ENCODE measurements at places on chromosomes 2 and 18.

GRCh38 chr2:12169721-12170120 is 423.3 kb downstream of the LPIN1 start:
- DNase-seq, result peak; percentile 79

DNA sequence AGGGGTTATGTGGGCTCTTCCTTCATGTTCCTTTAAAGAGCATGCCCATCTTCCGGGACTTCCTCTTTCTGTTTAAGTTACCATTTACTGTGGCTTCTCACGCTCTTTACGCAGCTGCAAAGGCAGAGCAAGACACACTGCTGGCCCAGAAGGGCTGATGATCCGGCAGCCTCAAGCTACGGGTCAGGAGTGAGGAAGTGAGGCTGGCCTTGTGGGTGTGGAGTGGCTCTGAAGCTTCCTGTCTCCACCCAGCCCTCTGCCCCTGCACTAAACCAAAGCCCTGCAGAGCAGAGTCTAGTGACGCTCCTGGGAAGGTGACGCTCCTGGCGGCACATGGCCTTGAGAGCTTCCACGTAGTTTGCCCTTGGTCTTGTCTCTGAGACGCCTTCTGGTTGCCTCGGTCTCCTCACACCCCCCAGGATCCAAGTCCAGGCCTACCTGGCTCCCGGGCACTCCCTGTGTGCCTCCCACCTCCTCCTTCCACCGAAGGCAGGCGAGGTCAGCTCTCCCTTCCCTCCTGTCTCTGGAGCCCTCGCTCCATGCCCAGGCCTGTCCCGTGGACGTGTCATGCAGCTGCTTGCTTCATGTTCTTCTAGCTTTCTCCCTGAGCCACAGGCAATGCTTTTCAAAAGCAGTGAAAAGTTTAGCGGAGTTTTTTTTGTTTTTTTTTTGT is 50.3 kb downstream of the ARL4C start:
- DNase-seq, result no peak

- no peak for DNase-seq
Measured at GRCh38 chr2:239201531-239201876, 199.3 kb downstream of the HDAC4 start.

GRCh38 chr2:127590386-127591190 is 55.1 kb downstream of the MYO7B start:
- DNase-seq, result no peak

GRCh38 chr2:167972020-167972419 is 275.4 kb downstream of the STK39 start:
- no peak for DNase-seq

DNA sequence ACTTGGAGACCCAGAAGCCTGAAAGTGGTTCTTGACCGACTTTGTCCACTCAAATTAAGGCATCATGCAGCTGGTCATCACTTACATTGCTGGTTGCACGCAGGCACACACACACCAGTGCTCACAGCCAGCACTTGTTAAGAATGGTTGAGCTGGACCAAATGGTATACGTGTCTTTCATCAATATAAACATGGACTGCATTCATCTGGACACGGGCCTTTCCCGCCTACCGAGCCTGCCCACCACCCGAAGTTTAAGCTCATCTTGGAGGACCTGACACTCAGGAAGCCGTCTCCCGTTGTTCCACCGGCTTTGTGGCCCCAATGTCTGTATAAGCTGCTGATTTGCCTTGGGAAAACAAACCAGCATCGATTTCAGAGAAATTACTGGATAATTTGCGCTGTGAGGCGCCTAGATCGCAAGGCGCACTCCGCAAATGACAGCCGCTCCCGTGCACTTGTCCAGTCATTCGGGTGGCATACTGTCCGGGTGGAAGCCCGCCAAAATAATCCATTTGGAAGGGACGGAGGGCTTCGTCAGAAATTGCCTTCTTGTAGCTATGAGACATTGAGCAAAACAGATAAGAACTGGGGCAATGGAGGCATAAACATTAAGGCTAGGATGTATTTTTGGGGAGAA is 40.1 kb upstream of the AKAIN1 start:
- no peak for DNase-seq

GRCh38 chr2:218540015-218540414 is 28.1 kb downstream of the USP37 start:
- DNase-seq, result peak; percentile 19

- DNase-seq, result no peak
Measured at GRCh38 chr2:197191177-197191939, 119.2 kb downstream of the ANKRD44 start.

- peak; percentile 93 for DNase-seq
Measured at GRCh38 chr2:201406077-201406662, 45.1 kb downstream of the TRAK2 start.

GRCh38 chr2:64322433-64322832 is 131.5 kb upstream of the LGALSL start:
- DNase-seq, result no peak

DNA sequence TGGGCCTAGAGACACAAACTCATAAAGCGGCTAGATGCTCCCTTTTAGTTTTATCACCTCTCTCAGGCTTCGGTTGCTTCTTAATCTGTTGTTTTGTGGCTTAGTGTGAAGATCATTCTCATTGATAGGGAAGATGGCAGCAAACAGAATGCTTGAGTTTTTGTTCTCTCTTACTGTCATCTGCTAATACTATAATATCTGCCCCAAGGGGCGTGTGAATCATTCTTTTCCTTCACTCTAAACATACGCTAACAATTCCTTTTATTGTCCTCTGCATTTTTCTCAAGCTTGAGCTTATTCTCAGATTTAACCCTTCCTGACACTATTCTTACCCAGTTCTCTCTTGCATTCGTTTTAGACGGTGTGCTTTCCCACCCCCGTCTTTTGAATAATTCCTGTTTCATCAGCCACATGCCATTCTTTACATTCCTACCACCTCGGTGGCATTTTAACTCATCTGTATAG is 323.9 kb upstream of the NRP2 start:
- peak; percentile 54 for DNase-seq

DNA sequence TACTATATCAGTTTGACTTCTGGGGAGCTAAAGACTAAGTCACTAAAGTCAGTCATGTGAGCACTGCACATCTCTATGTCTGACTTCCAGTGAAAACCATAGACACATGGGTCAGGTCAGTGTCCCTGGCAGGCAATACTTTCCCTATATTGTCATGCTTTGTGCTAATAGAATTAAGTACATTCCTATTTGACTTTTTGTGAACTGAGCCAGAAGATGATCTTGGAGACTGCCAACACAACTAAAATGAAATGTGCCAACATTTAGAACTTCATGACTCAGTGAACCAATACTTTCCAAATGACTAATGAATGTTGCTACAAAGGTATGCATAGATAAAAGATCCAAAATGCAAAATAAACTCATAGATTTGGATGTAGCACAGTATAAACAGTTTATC is 820.8 kb upstream of the FAM98A start:
- DNase-seq, result no peak

- no peak for DNase-seq
Measured at GRCh38 chr2:233287871-233288270, 19.7 kb upstream of the SAG start.

DNA sequence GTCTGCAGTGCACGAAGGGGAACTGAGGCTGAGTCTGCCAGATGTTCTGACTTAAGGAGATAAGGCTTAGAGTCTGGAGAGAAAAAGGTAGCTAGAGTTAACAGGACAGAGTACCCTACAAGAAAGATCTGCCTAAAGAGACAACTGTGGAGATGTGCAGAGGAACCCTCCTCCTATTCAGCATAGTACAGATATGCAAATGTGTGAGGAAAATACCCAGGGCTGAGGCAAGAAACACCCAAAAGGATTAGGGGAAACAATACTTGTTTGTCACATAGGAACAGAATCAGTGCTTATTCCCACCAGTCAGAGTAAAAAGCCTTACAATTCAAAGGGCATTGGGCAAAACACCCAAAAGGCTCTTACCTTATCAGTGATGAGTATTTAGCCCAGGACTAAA is 67.8 kb downstream of the SS18 start:
- DNase-seq, result no peak

- no peak for DNase-seq
Measured at GRCh38 chr2:9001778-9002177, 1.7 kb downstream of the MBOAT2 start.

DNA sequence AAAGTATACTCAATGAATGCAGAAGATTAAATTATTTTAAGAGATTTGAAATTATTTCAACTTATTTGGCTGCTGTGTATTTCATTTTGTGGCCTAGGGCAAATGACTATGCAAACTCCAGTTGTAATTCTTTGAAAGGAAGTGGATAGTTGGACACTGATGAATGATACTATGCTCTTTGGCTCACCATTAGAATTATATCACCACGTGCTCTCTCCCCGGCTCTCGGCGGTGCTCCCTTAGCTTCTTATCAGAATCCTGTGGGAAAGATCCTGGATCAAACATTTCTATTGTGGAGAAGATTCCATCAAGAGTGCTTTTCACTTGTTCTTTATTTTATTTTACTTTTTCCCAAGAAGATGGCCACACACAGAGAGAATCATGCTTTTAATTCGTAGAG is 55.2 kb downstream of the ADCYAP1 start:
- DNase-seq, result no peak

- DNase-seq, result no peak
Measured at GRCh38 chr2:157743051-157743450, 114.4 kb upstream of the ACVR1C start.

- no peak for DNase-seq
Measured at GRCh38 chr2:24711865-24712264, 81.3 kb downstream of the PTRHD1 start.

GRCh38 chr18:33277431-33277830 is 163.1 kb downstream of the CCDC178 start:
- DNase-seq, result no peak
